ENCODE measurements at places on chromosomes 5 and 9. TPM values are rescaled to one million over a fixed set of nuclear protein-coding genes. Genes with fewer than 3 reads are reported as not detected.

DNA sequence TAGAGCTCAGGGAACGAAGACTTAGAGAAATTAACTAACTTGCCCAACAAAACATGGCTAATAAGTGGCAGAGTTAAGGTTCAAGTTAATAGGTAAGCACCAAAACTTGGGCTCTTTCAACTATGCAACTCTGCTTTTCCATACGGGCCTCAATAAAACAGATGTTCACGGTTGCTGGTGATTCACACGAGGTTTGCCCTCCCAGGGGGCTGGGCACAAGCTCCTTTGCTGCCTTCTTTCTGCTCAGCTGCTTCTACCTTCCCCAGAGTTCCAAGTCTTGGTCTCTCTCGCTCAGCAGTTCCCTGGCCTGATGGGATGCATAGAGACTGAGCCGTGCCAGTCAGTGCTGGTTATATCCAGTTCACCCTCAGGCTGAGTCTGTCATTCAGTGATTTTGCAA is 217.9 kb downstream of the SREK1 start:
- no peak for DNase-seq

GRCh38 chr5:6722015-6722414 is 8.8 kb downstream of the TENT4A start:
- DNase-seq = no peak

- DNase-seq = no peak
Observed at GRCh38 chr9:122332083-122332482, 38.7 kb upstream of the PTGS1 start.

- no peak for DNase-seq
Observed at GRCh38 chr5:36801523-36801922, 75.0 kb upstream of the NIPBL start.

GRCh38 chr5:7849681-7850394 is 1.1 kb downstream of the CFAP90 start:
- DNase-seq = no peak

DNA sequence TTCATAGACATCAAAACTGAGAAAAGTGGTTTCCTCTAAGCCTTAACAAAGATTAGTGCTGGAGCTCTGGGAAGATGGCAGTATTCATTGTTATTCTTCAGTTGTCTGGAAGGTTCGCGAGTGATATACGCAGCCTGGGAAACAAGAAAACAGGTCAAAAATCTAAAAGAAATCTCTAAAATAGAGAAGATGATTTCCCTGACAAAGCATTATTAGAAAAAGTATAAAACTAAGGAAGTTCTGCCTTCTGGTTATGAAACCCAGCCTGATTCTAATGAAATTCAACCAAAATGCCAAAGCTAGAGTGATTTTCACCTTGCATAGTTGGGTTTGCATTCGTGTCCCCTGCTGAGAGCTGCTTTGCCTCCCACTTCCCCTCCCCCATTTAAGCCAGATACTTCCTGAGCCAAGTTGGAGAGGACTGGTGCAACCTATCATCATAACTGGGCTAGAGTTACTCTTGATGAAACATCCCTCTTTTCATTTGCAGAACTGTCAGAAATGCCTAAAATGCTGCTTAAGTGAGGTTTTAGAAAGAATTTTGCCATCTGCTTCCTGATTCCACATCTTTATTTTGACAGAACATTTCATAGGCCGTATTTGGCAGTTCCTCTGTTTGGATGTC is 48.4 kb downstream of the NDFIP1 start:
- DNase-seq = no peak

DNA sequence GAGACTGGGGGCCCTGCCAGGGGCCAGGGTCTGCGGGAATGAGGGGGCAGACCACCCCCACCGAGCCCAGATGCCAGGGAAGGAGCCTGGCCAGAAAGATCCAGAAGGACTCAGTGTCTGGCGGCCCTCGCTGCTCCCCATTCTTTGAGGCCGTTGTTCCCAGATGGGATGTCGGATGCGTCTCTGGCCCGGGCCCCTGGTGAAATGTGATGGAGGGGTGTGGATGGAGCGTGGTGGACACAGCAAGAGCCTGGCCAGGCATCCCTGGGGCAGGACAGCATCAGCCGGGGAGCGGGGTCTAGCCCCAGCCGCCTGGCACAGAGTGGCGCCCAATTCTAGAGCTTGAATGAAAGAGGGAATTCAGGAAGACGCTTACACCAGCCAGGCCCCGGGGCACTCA is 46.2 kb upstream of the NKD2 start:
- no peak for DNase-seq

PCDHA12 gene
- total RNA-seq = 0.18 TPM

DNA sequence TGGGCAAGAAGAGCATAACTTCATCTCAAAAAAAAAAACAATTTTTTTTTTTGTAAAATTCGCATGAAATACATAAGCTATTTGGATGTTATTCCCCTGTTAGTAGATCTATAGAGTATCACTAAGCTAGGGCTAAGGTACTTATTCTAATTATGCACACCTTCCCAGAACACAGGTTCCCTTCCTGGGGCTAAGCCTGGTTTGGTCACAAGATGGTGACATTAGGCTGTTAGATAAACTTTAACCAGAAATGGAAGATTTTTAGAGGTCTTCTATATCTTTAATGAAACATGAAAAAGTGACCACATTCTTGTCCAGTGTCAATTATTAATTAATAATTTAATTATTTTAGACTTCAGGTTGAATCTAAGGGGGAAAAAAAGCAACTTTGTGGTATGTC is 433.5 kb downstream of the CDH18 start:
- DNase-seq = no peak

- DNase-seq = no peak
Observed at GRCh38 chr5:107253246-107253645, 417.5 kb downstream of the EFNA5 start.

GRCh38 chr9:131839281-131840084 is 99.6 kb upstream of the RAPGEF1 start:
- no peak for DNase-seq
